Frontal cortex (tissue), 4 donors: ENCODE measurements at places on chromosomes 1 and 21.

- no peak for DNase-seq
These were observed 22.4 kb downstream of the C1orf87 start for GRCh38 chr1:60051191-60051590.

- DNase-seq = no peak
These were observed 26.7 kb upstream of the GLIS1 start for GRCh38 chr1:53765657-53766056.

GRCh38 chr1:55275941-55276341 lies 60.8 kb upstream of the USP24 start:
- DNase-seq = no peak

DNA sequence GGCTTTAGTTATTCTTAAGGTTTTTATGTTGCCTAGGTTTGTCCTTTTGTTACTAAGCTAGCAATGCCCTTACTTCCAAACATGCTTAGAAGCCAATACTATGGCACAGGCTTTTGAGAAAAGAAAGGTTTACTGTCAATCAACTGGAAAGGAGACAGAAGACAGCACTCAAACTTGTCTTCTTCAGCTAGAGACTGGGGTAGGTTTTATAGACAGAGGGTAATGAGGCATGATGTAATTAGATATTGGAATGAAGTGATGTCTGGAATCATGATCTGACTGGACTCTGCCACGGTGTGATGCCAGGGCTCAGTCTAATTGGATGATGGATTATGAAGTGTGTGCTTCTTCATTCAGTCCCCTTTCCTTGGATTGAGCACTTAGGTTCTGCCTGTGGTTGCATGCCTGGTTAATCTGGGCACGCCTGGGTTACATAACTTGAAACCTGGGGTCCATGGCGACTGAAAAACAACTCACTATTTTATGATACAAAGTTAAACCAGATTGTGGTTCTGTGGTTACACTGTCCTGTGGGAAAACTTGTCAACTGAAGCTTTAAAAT lies 625.8 kb downstream of the BRINP3 start:
- no peak for DNase-seq

GRCh38 chr1:87600854-87601253 lies 272.2 kb downstream of the LMO4 start:
- DNase-seq = no peak

DNA sequence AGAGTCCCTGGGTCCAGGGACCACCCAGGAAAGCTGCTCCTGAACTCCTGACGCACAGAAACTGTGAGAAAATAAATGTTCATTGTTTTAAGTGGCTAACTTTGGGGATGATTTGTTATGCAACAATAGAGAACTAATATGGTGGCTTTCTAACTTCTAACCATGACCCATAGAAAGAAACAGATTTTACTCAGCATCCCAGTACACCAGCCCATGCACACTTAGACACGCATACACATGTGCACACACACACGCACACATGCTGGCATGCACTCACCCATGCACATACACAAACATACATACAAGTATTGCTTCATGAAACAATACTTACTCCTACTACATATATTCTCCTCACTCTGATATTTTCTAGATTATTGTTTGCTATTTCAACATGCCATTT lies 57.1 kb downstream of the NID1 start:
- DNase-seq = no peak

DNA sequence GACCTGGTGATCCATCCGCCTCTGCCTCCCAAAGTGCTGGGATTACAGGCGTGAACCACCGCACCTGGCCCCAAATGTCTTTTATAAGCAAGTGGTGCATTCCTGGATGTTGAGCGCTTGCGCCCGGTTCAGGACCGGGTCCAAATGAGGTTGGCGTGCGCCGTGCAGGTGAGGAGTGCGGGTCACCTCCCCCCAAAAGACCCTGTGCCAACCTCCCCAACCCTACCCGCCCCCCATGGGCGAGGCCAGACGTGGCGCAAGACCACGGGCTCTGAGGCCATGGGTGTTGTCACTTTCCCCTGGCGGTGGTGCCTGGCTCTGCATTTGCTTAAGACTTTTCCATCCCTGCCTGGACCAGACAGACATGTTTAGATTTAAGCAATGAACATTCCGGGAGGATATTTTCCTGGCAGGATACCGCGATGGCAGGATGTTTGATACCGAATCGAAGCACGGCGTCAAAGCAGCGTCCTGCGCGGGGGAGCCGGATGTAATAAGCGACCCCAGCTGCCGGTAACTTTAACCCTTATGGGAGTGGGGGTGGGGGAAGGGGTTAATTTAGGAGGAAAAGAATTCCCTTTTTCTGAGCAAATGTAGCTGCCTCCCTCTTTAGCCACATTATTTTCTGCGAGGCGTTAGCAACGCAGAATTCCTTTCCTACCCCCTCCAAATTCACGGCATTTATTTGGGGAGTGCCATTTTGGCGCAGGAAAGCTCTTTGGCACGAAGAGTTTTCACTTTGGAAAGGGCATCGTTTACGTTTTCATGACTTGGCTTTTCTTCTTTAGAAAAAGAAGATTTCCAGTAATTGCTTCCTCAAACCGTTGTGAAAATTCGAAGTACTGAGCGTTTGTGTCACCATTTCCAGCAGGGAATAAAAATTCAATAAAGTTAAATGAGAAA lies 27.8 kb upstream of the RNF187 start:
- peak; percentile 43 for DNase-seq

- DNase-seq = no peak
These were observed 8.3 kb downstream of the XCL2 start for GRCh38 chr1:168535536-168535935.

GRCh38 chr1:193476748-193477147 lies 290.3 kb upstream of the B3GALT2 start:
- no peak for DNase-seq

DNA sequence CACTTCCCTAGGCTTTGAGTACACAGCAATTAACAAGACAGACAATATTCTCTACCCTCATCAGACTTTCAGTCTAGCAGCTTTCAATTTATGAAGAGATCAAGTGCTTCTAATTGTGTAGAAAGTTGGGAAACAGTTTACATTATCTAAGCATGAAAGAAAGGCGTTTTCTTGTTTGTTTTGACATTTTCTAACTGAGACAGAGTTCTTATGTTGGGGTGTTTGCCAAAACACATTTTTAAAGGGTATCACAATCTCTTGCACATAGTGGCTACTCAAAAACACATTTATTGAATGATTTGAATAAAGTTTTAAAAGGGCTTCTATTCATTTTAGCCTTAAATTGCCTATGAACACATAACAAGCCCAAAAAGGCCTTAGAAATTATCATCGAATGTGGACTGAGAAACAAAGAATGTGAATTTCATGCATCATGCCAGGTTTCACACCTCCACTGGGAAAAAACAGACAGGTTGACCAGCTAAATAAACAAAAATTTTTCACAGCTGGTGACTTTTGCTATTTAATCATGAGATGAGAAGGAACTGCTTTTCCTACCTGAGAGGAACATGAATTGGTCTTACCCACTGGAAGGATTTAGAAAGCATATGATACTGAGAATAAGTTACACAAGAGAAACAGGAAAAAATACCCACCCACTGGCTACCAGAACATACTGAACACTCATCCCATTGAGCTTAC lies 394.5 kb upstream of the PKN2 start:
- DNase-seq = no peak

GRCh38 chr21:9780441-9780937 lies 740.9 kb upstream of the TPTE start:
- no peak for DNase-seq

- DNase-seq = no peak
These were observed 88.1 kb downstream of the BACH1 start for GRCh38 chr21:29386803-29387202.
